ENCODE measurements at places on chromosomes 4 and X.
A peak's percentile ranks its signal among the peaks of the same experiment; 100 is the strongest.

DNA sequence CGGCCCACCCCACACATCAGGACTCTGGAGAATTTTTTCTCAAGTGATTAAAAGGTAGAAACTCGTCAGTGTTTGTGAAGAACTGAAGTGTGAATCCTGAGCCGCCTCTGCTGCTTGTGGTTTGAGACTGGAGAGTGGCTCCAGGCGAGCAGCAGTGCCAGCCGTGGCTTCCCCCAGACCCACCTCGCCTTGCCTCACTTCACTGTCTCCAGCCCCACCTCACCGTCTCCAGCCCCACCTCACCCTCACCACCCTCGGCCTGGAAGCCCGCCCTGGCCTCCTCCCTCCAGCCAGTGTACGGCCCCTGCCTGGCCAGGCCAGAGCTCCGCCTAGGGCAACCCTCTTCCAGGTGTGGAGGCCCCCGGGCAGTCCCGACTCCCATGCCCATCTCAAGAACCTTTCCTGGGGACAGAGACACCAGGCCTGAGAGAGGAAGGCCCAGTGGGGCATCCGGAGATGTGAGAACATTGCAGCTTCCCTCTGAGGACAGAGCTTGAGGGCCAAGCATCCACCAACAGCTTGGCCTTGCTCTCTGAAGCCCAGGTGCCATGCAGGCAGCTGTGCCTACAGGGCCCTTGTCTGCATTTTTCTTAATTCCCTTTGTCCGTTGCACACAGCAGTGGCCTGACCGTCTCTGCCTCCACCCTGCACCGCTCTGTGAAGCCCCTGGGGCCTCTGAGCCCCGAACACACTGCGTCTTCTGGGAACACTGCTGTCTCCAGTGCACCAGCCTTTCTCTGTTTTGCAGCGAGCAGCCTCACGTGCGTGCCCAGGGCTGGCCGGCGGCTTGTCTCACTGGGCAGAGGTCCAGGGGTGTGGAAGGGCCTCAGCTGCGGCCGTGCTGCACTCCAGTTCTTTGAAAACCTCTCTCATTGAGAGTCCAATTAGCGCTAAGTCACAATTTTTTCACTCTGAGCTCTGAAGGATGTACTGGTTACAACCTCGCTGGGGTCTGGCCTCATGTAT is 13.8 kb downstream of the SH3BP2 start:
- DNase-seq, result no peak

DNA sequence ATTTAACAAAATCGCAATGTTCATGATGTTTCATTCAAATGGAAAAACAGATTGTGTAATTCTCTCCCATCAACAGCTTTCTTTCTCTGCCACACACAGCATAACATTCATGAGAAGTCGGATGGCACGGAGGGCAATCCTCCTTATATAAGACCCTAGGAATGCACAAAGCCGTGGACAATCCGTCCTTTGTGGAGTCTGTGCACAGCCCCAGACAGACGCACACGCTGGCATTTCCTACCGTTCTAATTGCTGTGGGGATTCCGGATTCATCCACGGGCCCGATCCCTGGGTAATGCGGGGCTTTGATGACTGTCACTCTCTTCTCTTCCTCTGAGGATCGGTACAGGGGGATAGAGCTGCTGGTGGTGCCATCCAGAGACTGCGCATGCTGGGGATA is 121.9 kb upstream of the PDLIM3 start:
- DNase-seq, result no peak

- peak; percentile 55 for DNase-seq
Observed at GRCh38 chrX:18855919-18856644, 127.8 kb downstream of the PHKA2 start.

DNA sequence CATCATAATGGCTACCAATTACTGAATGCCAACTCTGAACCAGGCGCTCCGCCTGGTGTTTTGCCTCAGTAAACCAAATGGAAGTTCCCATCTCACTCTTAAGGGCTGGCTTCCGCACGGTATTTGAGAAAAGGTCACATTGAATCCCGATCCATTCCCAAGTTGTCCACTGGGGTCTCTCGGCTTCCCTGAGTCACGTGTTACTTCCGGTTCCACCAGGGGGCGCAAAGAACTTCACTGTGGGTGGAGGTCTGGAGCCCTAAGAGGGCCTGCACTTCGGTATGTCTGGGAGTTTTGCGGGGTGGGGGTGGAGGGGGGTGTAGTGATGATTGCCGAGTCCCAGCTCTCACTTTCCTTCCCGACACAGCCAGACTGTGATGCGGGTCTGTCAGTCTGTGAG is 13.4 kb upstream of the NHS start:
- no peak for DNase-seq

- DNase-seq, result no peak
Observed at GRCh38 chrX:46849933-46850332, 13.1 kb downstream of the RP2 start.

DNA sequence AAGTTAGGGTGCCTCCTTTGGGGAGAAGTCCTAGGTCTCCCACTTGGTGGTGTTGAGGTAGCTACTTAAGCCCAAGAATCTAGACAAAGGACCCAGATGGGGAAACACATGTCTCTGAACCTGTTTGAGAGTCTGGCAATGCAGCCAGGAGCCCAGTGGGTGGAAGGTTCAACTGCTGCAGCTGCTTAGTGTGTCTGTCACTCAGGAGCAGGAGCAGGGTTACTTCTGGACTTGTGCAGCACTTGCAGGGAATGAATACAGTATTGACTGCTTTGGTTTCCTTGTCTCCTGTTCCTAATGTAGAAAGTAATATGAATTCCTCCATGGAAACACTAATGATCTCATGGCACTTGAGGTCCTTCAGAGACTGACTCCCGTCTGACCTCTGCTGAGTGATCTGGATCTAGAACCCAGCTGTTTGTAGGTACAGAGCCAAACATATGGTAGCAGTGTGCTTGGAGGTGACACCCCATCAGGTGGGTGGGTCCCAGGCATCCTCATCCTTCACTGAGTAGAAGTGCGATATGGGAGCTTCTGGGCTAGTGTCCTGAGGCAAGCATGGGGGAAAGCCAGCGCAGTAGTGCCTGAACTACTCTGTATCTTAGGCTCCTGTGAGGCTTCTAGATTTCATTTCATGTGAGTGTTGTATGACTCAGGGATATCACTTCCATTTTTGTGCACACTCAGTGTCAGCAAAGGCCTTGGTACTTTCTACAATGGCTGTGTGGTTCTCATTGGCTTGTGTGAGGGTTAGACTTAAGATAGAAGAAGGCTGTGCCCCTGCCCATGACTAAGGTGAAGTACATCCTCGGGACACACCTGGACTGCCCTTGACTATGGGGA is 85.0 kb upstream of the WDR1 start:
- DNase-seq, result no peak

GRCh38 chr4:171812665-171813525 is at the start of gene GALNTL6:
TSS of gene GALNTL6 (plus strand) at chr4:171813404.
- DNase-seq, result no peak

- DNase-seq, result no peak
Observed at GRCh38 chr4:101972791-101973190, 182.3 kb downstream of the BANK1 start.

- no peak for DNase-seq
Observed at GRCh38 chr4:39698424-39699009, 581 bp downstream of the UBE2K start.

DNA sequence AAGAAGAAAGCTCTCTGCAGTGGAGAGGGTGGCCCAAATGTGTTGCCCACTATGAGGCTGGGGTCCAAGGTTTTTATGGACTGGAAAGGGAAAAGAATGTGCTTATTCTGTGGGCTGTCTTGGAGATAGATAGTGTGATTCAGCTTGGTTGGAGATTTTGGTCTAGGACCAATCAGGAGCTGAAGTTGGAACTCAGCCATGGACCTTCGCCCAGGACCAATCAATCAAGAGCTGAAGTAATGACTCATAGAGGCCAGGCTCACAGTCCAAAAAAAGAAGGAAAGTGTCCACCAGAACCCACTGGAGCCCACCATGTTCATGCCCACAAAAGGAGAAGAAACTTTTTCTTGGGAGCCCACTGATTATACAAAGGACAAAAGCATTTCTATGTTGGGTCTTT is 369.5 kb downstream of the UBE2NL start:
- no peak for DNase-seq

GRCh38 chr4:660401-660800 is 13.7 kb downstream of the ATP5ME start:
- no peak for DNase-seq

DNA sequence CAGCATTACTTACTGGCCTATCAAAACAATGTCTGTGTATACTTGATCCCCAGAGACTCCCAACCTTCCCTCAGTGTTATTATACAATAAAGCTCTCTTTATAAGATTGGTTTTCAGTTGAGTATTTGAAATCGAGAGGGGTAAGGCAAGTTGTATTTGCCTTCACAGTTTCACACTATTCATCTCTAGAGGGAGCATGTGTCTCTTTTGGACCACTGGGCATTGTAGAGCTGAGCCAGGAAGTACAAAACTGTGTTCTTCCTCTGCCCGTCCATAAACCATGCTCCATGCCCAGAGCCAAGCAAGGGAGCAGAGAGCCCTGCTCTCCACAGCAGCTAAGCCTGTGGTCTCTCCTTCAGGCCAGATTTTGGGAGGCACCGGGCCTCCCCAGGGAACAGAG is 61.5 kb upstream of the HHIP start:
- no peak for DNase-seq

DNA sequence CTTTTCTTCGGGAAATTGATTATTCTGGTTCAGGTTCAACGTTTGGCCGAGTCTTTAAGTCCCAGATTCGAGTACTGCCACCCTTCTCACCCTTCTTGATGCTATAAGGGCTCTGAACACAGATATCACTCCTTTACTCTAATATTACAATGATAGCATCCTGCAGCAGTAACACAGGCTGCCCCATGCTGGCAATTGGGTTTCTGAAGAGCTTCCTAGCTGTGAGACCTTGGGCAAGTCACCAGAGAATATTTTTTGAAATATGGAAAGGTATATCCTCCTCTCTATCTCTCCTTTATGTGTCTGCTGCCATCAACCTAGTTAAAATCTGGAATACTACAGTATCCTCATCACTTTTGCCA is 297 bp upstream of the MTMR8 start:
- no peak for DNase-seq

GRCh38 chr4:1608196-1608820 is 75.8 kb downstream of the FAM53A start:
- no peak for DNase-seq

GRCh38 chr4:158964114-158964727 is 138.7 kb upstream of the RAPGEF2 start:
- DNase-seq, result no peak

GRCh38 chr4:184706453-184706852 is 27.4 kb downstream of the CENPU start:
- DNase-seq, result no peak

GRCh38 chr4:17690898-17691297 is 76.5 kb downstream of the MED28 start:
- no peak for DNase-seq

DNA sequence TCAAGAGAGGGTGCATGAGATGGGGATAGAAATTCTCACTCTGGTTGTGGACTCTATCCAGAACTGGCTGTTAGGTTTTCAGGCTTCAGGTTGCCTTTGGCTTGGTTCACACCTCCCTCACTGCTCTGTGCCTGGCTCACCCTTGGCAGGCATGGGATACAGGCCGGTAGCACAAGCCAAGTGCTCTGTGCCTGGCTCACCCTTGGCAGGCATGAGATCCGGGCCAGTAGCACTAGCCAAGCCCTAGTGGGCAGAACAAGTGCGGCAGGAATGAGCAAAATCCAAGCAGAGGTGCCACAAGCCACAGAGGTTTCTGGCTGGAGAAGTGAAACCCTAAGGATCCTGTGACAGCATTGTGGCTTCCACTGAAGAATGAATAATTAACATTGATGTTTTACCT is 1642.3 kb downstream of the C4orf33 start:
- DNase-seq, result no peak

GRCh38 chrX:23773601-23774175 is 9.3 kb upstream of the SAT1 start:
- DNase-seq, result no peak

DNA sequence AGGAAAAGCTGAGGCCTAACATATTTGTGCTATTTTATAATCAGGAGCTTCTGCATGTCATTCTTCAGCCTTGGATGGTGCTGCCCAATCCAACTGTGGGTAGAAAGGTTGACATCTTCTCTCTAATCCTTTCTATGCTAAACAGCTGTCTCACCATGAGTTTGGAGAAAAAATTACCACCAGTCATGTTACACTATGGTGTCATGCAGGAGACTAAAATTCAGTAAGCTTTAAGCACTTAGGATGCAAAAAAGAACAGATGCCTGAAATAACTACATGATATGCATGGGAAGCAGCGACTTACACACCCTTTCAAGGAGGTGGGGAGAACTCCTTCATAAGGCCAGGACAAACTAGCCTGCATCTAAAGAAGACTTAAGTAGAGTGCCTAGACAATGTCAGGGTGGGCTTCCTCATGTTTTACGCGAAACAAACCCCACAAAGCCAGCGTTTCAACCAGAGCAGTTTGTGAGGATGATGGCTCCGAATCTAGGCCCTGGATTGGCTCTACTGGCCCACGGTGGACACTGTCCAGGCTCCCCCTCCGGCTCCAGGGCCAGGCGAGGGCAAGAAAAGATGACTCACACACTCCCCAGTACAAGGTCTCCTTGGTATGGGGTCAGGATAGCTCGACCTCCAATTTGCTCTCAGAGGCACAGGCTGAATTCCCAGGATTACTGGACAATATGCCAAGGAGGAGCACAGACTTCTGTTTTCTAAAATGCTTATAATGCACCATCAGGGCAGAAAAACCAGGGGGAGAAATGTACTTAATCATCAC is 45.1 kb downstream of the STX18 start:
- no peak for DNase-seq

DNA sequence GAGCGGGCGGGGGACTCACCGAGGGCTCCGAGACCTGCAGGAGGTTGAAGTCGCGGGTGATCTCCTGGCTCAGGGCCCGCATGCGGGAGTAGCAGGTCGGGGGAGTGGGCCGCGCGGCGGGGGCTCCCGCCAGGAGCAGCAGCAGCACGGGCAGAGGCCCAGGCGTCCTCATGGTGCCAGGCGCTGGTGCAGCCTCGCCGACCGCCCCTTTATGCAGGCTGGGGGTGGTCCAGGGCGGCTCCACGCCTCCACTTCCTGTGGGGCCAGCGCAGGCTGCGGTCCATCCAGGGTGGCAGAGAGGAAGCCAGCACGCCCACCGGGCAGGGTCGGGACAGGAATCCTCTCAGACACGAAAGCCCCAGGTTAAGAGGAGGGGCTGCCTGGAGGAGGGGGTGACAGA is at the start of gene CYTL1:
Gene CYTL1 (minus strand): TSS at position 185 of the 400 bp plus-strand sequence. CDS start 13 bp downstream, at position 172.
- DNase-seq, result no peak

- DNase-seq, result no peak
Observed at GRCh38 chr4:126427853-126428252, 1113.1 kb downstream of the FAT4 start.

- no peak for DNase-seq
Observed at GRCh38 chr4:82825425-82825824, 26.8 kb upstream of the SCD5 start.

GRCh38 chr4:148092316-148093014 is 349.7 kb downstream of the NR3C2 start:
- no peak for DNase-seq

GRCh38 chr4:27916452-27917184 is 1056.0 kb downstream of the STIM2 start:
- no peak for DNase-seq

DNA sequence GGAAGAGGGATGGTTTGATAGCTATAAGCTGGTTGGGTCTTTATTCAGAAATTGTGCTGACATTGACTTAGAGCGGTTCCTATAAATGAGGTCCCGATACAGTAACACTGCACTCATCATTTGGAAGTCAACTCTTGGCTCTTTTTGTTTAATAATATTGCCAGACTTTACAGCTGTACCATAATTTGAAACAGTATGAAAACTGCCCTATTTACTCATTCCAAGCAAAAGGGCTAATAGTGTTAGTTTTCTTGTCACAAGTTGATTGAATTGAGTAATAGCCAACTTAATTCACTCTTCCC is 128.4 kb upstream of the LIMCH1 start:
- no peak for DNase-seq
